NCI-H82 (cell line): ENCODE measurements at places on chromosomes 6 and 20.

GRCh38 chr6:95081231-95081630 is 496.1 kb upstream of the MANEA start:
- no peak for DNase-seq

- no peak for DNase-seq
These were observed 15.0 kb downstream of the DLGAP4 start for GRCh38 chr20:36320898-36321695.

GRCh38 chr20:22584522-22584921 is at the start of gene FOXA2:
Gene FOXA2, minus strand, starts transcription at chr20:22584572. Its CDS starts 294 bp downstream, at chr20:22584278.
- DNase-seq, result peak; percentile 10

GRCh38 chr20:62413896-62414481 is 6.9 kb upstream of the CABLES2 start:
- no peak for DNase-seq

GRCh38 chr20:53878262-53879047 is 191.9 kb downstream of the BCAS1 start:
- DNase-seq, result no peak

DNA sequence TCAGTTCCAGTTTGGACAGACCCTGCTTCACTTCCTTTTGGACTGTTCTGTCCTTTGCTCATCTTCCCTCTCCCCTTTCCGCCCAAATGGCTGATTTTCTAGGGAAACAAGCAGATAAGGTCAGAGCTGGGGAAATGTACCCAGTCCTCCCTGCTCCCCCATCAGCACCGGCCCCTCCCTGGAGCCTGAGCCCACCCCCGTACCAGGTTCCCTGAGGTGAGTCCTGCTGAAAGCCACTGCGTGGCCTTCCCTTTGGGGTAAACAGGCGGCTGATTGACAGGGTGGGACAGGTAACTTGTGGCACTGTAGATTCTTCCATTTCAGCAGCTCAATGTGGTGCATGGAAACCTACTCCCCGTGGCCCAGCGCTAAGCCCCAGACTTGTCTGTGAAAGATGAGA is 70.5 kb downstream of the NPEPL1 start:
- DNase-seq, result no peak

DNA sequence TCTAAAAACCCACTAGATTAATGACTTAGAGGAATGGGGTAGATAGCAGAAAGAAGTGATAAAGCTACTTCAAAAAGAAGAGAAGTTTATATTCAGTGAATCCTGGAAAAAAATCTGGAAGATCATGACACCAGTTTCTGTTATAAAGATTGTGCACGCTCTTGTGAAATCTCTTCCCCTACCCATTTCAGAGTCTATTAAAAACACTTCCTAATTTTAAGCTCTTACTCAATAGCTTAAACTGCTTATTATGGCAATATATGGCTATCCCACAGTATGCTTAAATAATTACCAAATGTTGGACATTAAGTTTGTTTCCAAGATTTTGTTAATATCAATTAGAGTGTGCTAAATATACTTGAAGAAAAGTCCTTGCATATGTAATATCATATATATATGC is 585.3 kb upstream of the MAN1A1 start:
- DNase-seq, result no peak

DNA sequence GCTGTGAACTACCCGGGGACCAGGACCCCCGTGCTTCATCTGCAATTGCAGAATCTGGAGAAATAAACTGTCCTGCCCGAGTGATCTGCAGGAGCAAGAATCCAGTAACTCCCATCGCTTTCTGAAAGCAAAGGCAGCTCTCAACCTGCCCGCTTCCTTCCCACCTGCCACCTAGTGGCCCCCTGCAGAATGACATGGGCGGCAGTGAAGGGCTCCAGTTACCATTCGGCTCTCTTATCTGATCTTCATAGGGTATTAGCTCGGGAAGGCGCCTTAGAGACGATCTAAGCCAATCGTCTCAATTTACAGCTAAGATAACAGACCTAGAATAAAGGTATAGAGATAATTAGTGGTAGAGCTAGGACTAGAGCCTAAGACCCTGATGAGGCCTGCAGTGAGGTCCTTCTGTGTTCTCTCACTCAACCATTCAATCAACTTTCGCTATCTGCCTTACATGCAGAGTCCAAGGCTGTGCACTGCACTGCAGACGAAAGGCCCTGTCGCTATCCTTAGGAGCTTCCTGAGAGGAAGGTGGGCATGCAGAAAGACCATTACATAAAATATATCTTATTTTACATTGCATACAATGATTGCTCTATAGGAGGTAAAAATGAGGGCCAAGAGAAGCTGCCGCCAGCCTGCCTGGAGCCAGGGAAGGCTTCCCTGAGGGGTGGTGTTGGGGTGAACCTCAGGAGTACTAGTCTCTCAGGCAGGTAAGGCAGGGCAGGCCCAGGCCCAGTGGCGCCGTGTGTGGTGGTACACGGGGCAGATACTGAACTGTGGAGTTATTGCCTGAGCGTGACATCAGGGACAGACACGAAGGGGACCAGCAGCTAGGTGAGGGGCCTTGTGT is 7.1 kb upstream of the PSMG4 start:
- peak; percentile 96 for DNase-seq

DNA sequence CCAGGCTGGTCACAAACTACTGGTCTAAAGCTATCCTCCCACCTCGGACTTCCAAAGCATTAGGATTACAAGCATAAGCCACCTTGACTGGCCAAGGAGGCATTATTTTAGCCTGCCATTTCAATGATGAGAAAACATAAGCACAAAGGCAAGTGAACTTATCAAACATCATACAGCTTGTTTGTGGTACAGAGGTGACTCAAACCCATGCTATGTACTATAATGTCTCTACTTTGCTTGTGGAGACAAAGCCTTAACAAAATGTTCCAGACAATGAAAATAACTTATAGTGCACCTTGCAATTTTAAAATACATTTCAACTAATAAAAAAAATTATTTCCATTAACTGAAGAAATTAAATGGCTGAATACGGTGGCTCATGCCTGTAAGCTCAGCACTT is 26.2 kb downstream of the HDAC2 start:
- no peak for DNase-seq

DNA sequence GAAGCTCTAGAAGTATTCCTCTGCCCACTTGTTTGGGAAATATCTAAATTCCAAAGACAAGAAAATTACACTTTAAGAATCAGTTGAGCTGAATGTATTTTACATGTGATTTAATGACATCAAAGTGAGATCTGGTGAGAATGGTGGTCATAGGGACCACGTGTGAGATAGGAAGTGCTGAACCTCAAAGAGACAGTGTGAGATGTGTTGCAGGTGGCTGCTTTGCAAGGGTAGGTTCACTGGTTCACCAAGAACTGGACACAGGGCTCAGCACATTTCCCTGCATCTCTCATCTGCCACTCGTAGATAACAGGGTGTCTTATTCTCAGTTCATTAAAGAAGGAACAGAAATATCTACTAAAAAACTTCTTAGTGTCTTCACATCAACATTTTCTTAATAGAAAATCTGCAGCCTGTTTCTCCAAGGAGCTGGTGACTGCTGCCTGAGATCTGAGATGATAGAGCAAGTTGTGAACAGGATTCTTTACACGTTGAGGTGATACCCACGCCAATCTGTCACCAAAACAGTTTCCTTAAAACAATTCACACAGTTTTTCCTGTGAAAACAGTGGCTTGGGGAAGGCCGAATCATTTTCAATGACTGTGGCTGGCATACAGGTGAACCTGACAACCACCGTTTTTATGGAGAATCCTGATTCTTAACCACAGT is 7.2 kb downstream of the CCR6 start:
- DNase-seq, result no peak

DNA sequence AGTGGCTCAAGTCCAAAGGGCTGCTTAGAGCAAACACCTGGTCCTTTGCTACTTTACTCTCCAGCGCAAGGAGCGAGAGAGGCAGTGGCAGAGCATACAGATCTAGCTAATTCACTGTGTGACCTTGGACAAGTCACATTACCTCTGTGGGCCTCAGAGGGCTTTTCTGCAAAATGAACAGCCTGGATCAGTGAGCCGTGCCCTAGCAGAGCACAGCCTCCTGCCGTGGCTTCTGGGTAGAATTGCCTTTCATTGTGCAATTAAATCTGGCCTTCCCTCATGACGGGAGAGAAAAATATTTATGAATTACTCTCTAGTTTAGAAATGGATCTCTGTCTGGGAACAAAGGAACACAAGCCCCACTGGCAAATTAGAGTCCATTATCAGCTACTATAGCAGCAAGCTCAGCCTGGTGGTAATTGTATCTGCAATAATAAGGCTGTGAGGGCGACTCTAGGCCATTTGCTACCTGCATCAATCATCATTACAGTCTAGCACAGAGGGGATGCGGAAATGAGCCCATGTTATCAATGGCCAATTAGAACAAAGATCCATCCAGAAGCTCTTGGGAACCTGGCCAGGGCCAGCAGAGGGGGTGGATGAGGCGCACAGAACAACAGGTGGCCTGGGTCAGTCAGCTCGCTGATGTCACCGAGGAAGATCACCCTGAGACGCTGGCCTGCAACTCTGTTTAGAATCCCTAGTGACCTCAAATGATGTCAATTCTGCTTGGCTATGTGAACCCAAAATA is 114.2 kb upstream of the LY86 start:
- DNase-seq, result peak; percentile 56

DNA sequence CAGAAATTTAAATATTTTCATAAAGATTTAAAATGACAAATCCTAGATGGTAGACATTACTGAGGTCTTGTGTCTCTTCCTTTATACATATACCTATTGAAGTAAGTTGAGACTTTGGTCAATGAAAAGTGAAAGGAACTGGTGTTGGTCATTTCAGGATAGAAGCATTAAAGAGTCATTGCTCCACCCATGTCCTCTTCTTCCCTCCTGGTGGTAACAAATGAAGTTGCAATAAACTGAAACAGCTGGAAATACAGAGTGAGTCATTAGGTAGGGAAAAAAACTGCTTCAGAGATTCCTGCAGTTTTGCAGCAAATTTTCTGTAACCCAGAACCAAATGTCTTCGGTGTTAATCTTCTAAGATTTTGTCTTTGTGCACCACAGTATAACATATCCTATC is 448.0 kb downstream of the EYS start:
- DNase-seq, result no peak

GRCh38 chr6:39791850-39792539 is at the start of gene DAAM2:
Gene DAAM2, plus strand, starts transcription at chr6:39792376. Its CDS starts 63,927 bp downstream, at chr6:39856303.
- DNase-seq, result peak; percentile 28

- no peak for DNase-seq
These were observed 35.3 kb downstream of the DLL1 start for GRCh38 chr6:170255426-170256125.

- DNase-seq, result no peak
These were observed 202.3 kb downstream of the ERMARD start for GRCh38 chr6:169953686-169954085.

GRCh38 chr20:47810721-47811347 is 25.6 kb upstream of the SULF2 start:
- peak; percentile 76 for DNase-seq

GRCh38 chr6:36544228-36544627 is 3.1 kb downstream of the STK38 start:
- no peak for DNase-seq

DNA sequence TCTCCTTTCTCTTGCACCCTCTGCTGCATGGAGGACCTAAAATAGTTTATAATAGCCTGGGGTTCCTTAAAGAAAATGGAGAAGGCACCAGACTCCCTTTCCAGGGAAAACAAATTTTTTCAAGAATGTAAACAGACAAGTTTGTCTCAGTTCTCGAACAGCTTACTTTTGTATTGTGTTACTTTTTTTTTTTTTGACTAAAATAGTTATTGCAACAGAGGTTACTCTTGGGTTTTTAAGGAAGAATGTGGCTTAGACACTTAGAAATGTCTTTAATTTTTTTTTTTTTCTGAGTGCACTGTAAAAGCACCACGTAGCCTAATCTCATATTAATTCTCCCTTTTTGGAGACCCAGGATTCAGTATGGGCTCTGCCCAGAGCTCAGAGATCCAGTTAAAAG is 148.7 kb upstream of the CARMIL1 start:
- DNase-seq, result no peak

- DNase-seq, result peak; percentile 74
These were observed 32.8 kb upstream of the GMPR start for GRCh38 chr6:16205377-16206144.

DNA sequence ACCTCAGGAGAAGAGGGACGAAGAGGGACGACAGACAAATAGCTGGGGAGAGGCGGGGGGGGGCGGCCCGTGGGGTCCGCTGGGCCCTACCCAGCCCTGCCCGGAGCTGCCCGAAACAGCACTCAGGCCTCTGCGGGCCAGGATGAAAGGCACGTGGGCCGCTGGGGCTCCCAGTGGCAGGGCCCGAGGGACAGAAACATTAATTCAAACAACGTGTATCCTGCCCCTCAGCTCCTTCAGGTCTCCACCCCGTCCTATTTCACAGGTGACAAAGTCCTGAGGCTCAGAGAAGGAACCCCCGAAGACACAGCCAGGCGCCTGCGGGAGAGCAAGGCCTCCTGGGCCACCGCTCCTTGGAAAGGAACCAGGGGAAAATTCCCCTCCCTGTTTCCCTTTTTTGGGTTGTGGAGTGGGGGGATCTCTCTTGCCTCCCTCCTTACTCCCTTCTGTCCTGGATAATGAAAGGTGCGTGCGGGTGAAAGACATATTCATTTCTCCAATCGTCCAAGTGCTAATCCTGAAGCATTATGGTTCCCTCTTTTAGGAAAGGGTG is 93.3 kb downstream of the RNASET2 start:
- no peak for DNase-seq

- no peak for DNase-seq
These were observed 112.5 kb downstream of the SNX5 start for GRCh38 chr20:17856024-17856564.

- DNase-seq, result peak; percentile 74
These were observed 48.5 kb downstream of the FHL5 start for GRCh38 chr6:96611342-96611991.

DNA sequence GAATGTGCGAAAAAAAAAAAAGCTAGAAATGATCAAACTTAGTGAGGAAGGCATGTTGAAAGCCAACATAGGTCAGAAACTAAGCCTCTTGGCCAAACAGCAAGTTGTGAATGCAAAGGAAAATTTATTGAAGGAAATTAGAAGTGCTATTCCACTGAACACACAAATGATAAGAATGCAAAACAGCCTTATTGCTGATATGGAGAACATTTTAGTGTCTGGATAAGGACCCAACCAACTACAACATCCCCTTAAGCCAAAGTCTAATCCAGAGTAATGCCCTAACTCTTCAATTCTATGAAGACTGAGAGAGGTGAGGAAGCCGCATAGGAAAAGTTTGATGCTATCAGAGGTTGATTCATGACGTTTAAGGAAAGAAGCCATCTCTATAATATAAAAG is 5.5 kb upstream of the ABCC10 start:
- DNase-seq, result no peak
